Activated naive CD4-positive, alpha-beta T cell treated with anti-CD3 and anti-CD28 coated beads for 36 hours (primary cell): ENCODE measurements at places on chromosomes 5 and 9.

- peak; percentile 15 for DNase-seq
Observed at GRCh38 chr9:134366223-134367031, 40.2 kb downstream of the RXRA start.

- DNase-seq = no peak
Observed at GRCh38 chr9:69030851-69031645, 4.5 kb upstream of the FXN start.

GRCh38 chr9:100667448-100667847, 89.6 kb downstream of the CAVIN4 start:
- DNase-seq = no peak

DNA sequence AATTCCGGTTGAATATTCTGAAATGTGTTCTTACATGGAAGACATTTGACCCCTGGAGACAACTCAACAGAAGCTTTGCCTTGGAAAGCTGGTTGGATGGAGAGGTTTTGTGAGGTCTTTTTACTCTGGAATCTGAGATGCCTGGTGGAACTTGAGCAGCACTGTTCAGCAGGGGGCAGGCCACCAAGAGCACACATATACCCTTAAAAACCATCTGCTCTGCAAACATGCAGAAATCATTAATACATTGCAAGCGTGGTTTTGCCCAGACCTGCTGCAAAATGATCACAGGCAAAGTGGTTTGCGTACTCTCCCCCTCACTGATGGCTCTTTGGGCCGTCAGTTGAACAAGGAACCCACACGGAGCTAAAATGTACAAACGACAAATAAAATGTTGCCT, 32.8 kb upstream of the DAP start:
- no peak for DNase-seq

DNA sequence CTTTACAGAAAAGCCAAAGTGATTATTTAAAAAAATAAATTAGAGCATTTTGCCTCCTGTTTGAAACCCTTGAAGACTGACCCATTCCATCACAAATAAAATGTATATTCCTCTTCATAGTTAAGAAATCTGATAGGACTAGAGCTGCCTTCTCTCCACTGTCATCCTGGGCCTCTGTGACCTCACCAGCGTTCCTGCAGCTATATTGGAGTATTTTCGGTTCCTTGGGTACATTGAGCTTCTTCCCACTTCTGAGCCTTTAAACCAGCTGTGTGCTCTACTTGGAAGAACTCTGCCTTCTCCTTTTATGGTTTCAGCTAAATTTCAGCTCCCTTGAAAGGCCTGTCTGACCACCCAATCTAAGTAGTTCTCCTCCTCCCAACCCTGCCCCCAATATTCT, 99.1 kb upstream of the ABCA1 start:
- no peak for DNase-seq

DNA sequence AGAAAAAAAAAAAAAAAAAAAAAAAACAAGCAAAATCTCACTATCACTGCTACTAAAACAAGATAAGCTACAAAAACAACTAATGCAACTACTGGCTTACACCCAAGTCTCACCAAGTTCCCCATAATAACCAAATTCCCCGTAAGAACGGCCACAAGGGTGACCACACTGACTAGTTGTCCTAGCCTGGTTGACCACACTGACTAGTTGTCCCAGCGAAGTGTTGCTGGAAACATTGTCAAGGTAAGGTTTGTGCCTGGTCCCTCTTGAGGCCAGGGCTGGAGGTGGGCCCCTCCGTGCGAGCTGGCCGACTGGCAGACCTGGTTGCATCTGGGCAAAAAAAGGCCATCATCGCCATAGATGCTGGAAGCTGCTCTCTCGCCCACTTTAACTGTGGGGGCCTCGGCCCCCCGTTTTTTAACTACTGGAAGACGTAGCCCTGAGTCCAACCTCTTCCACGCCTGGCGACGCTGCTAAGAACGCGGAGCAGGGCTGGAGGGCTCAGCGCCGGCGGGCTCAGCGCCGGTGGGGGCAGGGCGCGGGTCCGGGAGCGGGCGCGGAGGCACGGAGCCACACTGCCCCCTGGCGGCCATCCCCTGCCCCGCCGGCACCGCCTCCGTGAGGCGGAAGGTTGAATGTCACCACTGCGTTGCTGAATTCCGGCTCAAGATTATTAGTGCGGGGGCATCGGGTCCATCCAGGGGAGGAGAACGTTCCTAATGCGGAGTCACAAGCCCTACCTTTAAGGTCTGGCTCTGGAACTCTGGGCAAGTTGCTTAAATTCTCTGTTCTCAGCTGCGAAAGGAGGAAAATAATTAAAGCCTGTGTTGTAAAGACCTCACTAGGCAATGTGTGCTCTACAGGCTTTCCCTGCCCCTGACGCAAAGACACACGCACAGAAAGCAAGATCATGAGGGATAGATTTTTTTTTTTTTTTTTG, 84.0 kb downstream of the HSD17B3 start:
- DNase-seq = peak; percentile 73
